Heart right ventricle (tissue), 16 donors: ENCODE measurements at places on chromosomes 13 and 19. TPM values are rescaled to one million over a fixed set of nuclear protein-coding genes. Genes with fewer than 3 reads are reported as not detected.

DNA sequence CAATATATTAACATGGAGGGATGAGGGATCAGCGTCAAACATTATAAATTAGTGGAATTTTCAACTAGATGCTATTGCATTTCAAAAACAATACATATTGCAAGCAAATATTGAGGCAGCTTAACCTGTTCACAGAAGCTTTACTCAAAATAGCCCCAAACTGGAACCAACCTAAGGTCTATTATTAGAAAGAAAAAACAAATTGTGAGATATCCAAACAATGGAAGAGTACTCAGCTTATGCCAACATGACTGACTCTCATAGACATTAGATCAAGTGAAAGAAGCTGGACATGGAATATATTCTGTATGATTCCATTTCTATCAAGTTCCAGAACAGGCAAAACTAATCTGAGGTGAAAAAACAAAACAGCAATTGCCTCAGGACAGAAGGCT is 27.6 kb upstream of the NEK3 start:
- no peak for DNase-seq

DNA sequence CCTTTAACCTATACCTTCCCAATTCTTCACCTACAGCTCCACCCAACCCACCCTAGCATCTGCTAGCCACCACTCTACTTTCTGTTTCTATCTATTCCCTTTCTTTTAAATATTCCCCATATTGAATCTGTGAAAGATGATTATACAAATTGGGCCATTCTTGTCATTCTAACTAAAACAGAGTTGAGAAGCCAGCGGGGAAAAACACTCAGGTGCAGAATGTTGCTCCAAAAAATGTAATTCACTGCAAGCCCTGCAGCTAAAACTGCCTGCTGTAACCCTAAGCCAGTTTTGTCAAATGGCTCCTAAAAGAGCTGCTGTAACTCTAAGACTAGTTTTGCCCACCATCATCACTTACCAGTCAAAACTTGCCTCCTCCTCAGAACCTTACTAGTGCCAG is 1468.6 kb upstream of the MIR17HG start:
- DNase-seq: no peak

DNA sequence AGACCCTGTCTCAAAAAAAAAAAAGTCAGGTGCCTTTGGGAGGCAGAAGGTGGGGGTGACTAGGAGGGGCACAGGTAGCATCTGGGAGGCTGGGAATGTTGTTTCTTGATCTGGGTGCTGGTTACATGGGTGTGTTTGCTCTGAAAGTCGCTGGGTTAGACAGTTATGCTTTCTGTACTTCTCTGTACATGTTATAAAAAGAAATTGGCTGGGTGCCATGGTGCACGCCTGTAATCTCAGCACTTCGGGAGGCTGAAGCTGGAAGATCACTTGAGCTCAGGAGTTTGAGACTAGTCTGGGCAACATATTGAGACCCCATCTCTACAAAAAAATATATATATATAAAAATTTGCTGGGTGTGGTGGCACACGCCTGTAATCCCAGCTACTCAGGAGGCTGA is 15.1 kb downstream of the NOSIP start:
- DNase-seq: peak; percentile 70

DNA sequence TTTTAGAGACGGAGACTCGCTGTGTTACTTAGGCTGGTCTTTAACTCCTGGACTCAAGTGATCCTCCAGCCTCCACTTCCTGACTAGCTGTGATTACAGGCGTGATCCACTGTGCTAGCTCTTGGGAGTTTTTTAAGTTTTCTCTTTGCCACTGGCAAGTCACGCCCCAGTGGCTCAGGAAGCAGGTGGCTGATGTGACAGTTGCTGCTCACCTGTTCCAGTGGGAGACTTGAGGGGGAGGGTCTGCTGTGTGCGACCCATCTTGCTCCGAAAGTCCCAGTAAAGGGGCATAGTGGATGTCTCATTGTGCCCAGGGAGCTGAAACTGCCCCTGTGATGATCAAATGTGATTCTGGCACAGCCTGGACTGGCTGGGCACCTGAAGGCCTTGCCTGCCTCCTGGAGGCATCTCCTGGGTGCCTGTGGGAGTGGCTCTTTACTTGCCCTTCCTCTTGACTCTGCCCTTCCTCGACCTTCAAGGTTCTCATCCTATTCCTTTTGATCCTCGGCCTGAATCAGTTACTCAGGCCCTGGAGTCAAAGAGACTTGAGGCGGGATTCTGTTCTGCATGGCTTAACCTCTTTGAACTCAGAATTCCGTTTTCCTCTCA is 7.8 kb downstream of the SMARCA4 start:
- DNase-seq: no peak

The LGI4 gene
- total RNA-seq: 6.0 TPM
